Heart right ventricle (tissue), 16 donors: ENCODE measurements at places on chromosomes 13 and 19.

- H3K36me3 ChIP-seq: no peaks in the 10 kb centered on the region
- peaks cover 31% of the 10 kb centered on the region for H3K27me3 ChIP-seq
- peak overlapping the region; percentile 61 for H3K4me3 ChIP-seq
- peaks cover 6% of the 10 kb centered on the region for H3K4me1 ChIP-seq
- peak; percentile 51 for DNase-seq
Measured at GRCh38 chr13:77919246-77919920, 752 bp upstream of the EDNRB start.

DNA sequence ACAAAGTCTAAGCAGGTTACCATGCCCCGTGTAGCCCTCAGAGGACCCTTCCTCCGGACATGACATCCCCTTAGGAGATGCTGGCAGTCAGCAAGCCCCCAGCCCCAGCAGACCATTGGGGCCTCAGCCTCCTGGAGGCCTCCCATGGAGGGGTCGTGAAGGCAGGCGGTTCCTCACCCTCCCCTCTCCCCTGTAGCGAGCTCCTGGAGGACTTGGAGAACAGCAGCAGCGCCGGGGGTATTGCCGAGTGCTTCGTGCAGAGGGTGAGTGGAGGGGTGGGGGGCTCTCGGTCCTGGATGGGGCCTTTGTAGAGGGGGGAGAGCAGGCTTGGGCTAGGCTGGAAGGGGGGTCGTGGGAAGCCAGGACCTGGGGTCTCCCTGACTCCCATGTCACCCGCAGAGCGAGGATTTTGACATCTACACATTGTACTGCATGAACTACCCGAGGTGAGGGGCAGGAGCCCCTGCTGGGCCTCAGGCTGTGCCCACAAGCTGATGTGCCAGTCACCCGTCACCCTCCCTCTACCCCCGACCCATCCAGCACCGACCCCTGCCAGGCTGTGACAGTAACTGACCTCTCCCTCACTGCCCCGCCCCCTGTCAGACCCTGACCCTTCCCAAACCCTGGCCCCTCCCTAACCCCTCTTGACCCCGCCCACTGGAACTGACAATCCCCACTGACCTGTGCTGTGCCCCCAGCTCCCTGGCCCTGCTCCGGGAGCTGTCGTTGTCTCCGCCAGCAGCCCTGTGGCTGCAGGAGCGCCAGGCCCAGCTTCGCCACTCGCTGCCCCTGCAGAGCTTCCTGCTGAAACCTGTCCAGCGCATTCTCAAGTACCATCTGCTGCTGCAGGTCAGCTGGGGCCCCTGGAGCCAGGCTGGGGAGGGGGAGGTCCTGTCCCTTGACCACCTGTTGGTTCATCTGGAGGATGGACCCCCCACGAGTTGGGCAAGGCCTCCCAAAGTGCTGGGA, 4.0 kb downstream of the PLEKHG2 start:
- DNase-seq: no peak
- H3K36me3 ChIP-seq: peaks cover 63% of the 10 kb centered on the region
- H3K27me3 ChIP-seq: no peaks in the 10 kb centered on the region
- H3K27ac ChIP-seq: no peak overlapping the region
- H3K4me3 ChIP-seq: no peak overlapping the region
- peaks cover 43% of the 10 kb centered on the region for H3K4me1 ChIP-seq

- H3K4me1 ChIP-seq: peaks cover 6% of the 10 kb centered on the region
- H3K27ac ChIP-seq: peak within 1 kb of the TSS; percentile 81
- DNase-seq: peak; percentile 56
Measured at GRCh38 chr13:77918391-77919245, at the start of gene EDNRB. Gene EDNRB (minus strand): TSS chr13:77918831. CDS start chr13:77918573, 258 bp downstream.

DNA sequence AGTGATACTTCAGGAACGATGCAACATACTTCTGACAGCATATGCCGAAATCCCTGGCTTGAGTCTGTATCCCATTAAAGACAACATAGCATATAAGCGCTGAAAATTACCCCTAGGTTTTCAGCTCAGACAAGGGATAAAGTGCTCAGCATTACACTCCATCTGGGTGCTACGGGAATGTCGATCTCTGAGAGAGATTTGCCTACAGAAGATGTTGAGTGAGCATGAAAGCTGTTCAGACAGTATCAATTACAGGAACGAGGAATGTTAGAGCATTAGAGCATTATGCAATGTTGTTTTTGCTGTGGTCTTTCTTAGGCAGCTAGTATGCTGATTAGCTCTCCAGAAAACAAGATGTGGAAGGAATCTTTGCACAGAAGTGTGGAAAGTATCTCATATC, 484.5 kb downstream of the LIG4 start:
- H3K4me3 ChIP-seq: no peak overlapping the region
- H3K27ac ChIP-seq: no peak overlapping the region
- H3K4me1 ChIP-seq: no peaks in the 10 kb centered on the region
- no peaks in the 10 kb centered on the region for H3K36me3 ChIP-seq
- DNase-seq: no peak

- H3K4me1 ChIP-seq: peaks cover 16% of the 10 kb centered on the region
- no peak overlapping the region for H3K27ac ChIP-seq
- no peak overlapping the region for H3K4me3 ChIP-seq
- H3K36me3 ChIP-seq: no peaks in the 10 kb centered on the region
Measured at GRCh38 chr19:1752009-1752756, 1.1 kb upstream of the ONECUT3 start.

DNA sequence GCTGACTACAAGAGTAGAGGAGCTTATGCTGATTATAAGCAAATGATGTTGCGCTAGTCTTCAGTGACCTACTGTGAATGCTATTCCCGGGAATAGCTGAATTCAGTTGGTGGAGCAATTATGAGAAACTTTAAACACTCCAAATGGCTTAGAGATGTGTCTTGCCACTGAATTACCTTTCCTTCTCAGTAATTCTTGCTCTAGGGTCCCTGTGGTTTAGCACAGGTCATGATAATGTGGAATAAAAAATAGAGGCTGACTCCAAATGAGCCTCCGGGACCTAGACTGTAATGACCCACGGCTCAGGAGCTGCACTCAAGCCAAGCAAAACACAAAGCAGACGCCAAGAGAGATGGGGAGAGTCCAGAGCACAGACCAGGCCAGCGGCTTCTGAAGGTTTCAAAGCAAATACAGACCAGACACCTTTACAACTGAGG, 124.7 kb downstream of the RGCC start:
- H3K27me3 ChIP-seq: no peaks in the 10 kb centered on the region
- H3K27ac ChIP-seq: no peak overlapping the region
- no peak for DNase-seq
- H3K36me3 ChIP-seq: no peaks in the 10 kb centered on the region
- no peaks in the 10 kb centered on the region for H3K4me1 ChIP-seq
- H3K4me3 ChIP-seq: no peak overlapping the region

DNA sequence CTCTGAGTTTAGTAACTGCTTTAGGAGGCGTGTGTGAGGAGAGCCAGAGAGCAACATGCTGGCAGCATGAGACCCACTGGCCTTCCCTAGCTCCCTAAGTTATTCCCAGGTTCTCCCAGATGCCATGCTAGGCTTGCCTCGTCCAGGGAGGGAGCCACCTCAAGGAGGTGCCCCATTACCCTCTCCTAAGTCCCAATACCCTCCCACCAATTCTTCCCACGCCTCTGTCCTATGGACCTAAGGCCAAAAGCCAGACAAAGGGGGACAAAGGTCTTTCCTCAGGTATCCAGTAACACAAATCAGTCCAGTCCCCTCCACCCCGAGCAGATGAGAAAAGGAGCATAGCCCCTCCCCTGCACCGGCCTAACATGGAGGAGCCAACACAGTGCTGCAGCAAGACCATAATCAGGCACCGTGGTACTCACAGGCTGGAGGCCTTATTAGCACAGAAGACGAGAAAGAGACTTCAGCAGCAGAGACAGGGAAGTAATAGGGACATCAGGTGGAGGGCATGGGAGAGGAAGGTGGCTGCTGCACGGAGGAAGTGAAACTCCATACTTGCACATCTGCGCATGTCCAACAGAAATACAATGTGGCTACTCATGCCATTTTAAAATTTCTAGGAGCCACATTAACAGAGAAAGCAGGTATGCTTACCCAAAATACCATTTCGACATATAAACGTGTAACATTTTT, 46.3 kb downstream of the BRD4 start:
- H3K4me3 ChIP-seq: no peak overlapping the region
- H3K4me1 ChIP-seq: peaks cover 100% of the 10 kb centered on the region
- H3K27me3 ChIP-seq: no peaks in the 10 kb centered on the region
- no peak overlapping the region for H3K27ac ChIP-seq

DNA sequence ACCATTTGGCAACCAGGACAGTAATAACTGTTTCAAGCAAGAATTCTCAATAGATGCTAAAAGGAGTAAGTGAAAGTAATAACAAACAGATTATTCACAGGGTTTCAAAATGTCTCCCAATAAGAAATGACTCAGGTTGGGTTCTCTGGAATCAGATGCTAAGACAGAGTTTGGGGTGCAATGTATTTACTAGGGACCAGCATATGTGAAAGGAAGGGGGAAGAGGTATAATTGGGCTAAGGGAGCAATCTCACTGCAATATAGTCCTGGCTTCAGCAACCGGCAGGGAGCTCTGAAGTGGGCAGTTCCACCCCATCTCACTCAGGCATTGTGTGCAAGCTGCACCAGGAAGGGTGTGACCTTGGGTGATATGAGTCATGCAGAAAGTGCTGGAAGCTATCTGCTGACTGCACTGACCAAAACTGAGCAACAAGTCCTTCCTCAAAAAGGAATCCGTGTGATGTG, 23.4 kb downstream of the ZDHHC20 start:
- H3K36me3 ChIP-seq: no peaks in the 10 kb centered on the region
- H3K27me3 ChIP-seq: no peaks in the 10 kb centered on the region
- DNase-seq: peak; percentile 45
- peaks cover 20% of the 10 kb centered on the region for H3K4me1 ChIP-seq

DNA sequence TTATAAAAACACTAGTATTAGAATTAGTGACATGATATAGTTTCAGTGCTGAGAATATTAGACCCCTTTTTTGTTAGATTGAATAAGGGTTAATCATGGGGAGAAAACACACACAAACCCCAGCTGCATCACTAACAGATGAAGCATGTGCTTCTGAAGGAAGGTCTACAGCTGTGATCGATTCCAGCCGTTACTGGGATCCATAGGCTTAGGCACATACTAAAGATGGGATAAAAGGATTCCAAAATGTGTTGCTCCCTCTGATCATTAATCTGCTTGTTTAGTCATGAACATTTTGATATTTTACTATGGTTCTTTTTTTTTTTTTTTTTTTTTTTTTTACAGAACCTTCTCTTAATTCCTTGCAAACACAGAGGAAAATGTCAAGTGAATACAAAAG, 1591.3 kb downstream of the EFNB2 start:
- H3K4me1 ChIP-seq: no peaks in the 10 kb centered on the region
- H3K27ac ChIP-seq: no peak overlapping the region
- no peak for DNase-seq

- H3K36me3 ChIP-seq: no peaks in the 10 kb centered on the region
- DNase-seq: no peak
- peaks cover 34% of the 10 kb centered on the region for H3K4me1 ChIP-seq
- H3K27me3 ChIP-seq: no peaks in the 10 kb centered on the region
Measured at GRCh38 chr19:38033658-38034491, 126.9 kb downstream of the SIPA1L3 start.

DNA sequence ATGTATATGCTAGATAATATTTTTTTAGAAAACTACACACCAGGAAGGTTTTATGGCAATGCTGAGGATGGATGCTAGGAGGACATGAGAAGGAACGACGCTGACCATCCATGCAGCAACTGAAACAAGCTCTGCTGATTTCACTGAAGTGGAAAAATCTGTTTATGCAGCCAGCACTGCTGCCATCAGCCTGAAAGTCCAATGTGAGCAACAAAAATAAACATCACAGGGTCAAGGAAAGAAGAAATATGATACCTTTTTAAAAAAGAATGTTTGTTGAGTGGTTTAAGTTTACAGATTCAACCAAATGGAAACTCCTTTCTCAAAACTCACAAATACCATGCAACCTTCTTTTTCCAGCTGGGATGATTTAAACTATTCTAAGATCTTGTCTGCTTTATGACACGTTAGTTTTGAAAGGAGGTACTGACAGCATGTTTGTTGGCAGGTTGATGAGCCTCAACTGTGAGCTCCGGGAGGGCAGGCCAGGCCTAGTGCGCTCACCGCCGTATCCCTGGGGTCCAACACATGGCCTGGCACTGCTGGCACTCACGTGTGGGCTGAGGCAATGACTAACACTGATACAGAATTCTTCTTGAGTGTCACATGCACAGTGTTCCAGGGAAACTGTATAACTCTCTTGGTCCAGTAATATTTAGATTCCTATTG, 46.8 kb downstream of the LATS2 start:
- H3K4me3 ChIP-seq: no peak overlapping the region
- peaks cover 24% of the 10 kb centered on the region for H3K4me1 ChIP-seq
- DNase-seq: peak; percentile 46
- no peaks in the 10 kb centered on the region for H3K27me3 ChIP-seq
- no peaks in the 10 kb centered on the region for H3K36me3 ChIP-seq

- no peaks in the 10 kb centered on the region for H3K4me1 ChIP-seq
- no peak for DNase-seq
- peaks cover 63% of the 10 kb centered on the region for H3K36me3 ChIP-seq
- H3K27me3 ChIP-seq: no peaks in the 10 kb centered on the region
- H3K4me3 ChIP-seq: no peak overlapping the region
Measured at GRCh38 chr13:32752997-32753606, 166.8 kb downstream of the PDS5B start.

DNA sequence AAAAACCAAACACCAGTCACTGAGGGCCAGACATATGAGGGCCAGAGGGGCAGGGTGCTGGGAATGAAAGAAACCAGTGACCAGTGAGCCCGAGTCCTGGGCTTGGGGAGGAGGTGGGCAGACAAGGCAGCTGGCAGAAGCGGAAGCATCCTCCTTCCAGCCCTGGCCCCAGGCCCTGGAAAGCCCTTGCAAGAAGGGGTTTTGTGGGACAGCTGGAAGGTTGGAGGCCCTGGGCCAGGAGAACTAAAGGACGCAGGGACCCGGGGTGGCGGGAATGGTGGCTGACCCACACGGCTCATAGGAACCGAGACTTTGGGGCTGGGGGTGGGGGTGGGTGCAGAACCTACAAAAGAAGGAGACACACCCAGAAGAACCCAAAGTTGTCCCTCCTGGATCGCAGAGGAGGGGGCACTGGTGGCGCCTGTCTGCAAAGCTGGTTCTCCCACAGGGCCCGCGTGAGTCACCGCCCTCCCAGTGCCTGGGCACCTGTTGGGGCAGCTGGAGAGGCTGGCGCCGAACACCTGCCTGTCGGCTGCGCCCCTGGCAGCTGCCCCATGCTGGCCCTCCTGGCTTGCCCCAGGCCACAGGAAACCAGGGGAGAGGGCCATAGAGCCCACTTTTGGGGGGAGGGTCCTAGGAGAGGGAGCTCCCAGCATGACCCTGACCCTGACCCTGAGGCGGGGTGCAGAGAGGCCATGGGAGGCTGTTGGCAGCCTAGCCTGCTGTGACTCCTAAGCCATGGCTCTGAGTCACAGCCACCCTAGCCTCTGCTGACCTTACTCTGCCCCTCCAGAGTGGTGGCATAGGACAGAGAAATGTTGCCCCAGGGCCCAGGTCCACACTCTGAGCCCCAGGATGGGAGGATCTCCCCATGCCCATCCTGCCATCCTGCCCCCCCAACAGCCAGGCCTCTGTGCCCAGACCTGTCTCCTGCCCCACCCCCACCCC, 802 bp downstream of the DMPK start:
- H3K4me1 ChIP-seq: peaks cover 46% of the 10 kb centered on the region
- peaks cover 50% of the 10 kb centered on the region for H3K36me3 ChIP-seq
- H3K27ac ChIP-seq: peak overlapping the region; percentile 94
- H3K4me3 ChIP-seq: peak overlapping the region; percentile 50
- H3K27me3 ChIP-seq: no peaks in the 10 kb centered on the region

GRCh38 chr19:48218997-48219396, 36.7 kb downstream of the CARD8 start:
- H3K4me1 ChIP-seq: no peaks in the 10 kb centered on the region
- no peak overlapping the region for H3K27ac ChIP-seq
- no peaks in the 10 kb centered on the region for H3K36me3 ChIP-seq
- H3K4me3 ChIP-seq: no peak overlapping the region
- no peak for DNase-seq
- H3K27me3 ChIP-seq: no peaks in the 10 kb centered on the region
